Mammary epithelial cell (primary cell): ENCODE measurements at places on chromosomes 2 and 18. TPM values are rescaled to one million over a fixed set of nuclear protein-coding genes. Genes with fewer than 3 reads are reported as not detected.

DNA sequence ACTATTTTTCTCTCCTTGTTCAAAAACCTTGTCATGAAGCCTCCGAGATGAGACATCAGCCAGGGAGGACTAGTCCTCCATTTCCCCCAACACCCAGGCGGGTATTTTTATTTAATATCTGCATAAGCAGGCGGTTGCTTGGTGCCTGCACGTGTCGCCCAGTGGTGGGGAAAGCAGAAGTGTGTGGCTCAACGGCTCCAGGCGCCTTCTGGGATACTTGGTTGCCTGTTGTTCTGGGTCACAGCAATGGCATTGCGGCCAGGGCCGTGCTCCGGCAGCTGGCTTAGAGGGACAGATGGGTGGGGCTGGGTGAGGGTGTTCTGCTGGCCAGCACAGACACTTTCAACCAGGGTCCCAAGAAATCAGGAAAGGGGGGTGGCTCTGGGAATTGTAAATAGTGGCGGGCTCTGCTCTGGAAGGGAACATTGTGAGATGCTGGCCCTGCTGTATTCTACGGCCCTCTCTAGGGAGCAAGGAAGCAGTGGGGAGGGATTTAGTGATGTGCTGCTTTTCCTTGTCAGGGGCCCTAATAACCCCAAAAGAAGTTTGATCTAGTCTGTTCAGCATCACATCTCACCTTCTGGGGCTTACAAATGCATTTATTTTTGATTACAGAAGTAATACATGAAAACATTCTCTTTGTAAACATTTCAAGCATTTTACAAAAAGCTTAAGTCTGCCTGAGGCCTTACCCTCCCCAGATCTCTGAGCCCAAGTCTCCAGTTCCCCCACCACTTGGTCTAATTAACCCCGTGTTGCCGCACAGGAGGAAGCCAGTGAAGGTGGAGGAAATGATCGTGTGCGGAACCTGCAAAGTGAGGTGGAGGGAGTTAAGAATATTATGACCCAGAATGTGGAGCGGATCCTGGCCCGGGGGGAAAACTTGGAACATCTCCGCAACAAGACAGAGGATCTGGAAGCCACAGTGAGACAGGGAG is 1.1 kb downstream of the VAMP8 start:
- no peak for DNase-seq

- DNase-seq = no peak
These were observed 23.5 kb downstream of the GPC1 start for GRCh38 chr2:240458900-240459391.

DNA sequence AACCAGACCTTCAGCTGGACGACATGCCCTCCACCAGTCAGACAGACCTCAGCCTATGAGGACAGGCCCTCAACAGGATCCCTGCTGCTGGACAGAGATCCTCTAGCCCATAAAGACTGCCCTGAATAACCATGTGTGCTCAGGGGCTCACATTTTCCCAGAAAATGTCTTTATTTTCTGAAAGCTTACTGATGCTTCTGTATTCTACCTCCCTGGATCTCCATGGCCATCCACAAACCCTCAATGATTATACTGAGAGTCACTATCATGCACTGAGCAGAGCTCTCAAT is 1.8 kb upstream of the PTPN18 start:
- DNase-seq = no peak

OSR1 gene
- 37.8 TPM for total RNA-seq

COL5A2 gene
- total RNA-seq = 51.7 TPM
